ENCODE measurements at places on chromosomes 13 and 19.

DNA sequence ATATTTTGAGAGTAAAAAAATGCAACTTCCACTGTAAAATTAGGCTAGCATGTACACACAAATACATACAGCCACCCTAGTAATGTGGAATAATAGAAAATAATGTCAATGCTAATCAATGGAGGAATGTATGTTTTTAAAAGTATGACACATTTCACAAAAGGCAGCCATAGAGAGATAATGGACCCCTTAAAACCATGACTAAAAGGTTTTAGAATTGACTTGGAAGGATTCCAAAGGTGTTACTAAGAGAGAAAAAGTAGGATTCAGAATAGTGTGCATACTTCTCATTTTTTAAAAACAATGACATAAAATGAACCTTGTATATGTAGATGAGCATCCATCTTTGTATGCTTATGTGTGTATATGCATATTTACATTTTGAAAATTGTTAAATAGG is 597.9 kb upstream of the PCDH9 start:
- no peak for DNase-seq

DNA sequence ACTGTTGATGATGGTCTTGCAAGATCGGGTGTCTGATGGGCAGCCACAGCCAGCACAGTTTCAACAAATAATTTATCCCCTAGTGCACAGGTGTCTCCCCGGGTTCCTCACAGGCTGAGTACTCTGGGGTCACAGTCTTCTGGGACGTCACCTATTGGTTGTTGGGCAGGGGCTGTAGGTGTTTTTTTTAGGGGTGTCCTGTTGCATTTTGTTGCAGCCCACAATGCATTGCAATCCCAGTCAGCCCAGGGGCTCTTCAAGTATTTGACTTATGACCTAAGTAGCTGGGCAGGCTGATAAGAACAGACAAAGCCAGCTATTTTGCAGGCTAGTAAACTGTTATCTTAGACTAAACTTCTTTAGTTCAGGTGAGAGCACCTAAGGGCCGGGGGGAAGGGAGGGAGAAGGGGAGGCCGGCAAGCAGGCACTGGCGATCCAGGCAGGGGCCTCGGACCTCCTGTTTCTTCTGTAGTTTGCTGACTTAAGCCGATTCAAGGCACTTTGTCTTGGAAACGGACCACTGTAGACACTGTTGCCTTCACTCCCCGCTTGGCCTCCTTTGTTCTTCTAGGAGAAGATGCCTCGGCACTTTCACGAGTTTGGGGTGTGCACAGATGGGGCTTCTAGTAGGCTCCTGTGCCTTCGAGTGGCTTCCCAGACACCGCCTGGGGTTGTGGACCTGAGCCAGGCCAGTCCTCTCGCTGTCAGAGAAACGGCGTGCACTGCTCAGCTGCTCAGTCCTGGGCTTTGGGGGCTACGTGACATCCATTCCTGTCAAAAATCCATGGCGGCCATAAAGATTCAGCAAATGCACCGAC is 33.9 kb upstream of the GRTP1 start:
- DNase-seq, result no peak

- no peak for DNase-seq
Observed at GRCh38 chr19:15291089-15291488, 41.2 kb downstream of the BRD4 start.

DNA sequence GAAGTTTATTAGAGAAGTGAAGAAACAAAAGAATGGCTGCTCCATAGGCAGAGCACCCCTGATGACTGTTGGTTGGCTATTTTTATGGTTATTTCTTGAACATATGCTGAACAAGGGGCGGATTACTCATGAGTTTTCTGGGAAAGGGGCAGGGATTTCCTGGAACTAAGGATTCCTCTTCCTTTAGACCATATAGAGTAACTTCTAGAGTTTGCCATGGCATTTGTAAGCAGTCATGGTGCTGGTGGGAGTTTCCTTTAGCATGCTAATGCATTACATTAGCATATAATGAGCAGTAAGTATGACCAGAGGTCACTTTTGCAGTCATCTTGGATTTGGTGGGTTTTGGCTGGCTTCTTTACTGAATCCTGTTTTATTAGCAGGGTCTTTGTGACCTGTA is 38.7 kb upstream of the PCDH8 start:
- DNase-seq, result no peak

- DNase-seq, result peak; percentile 9
Observed at GRCh38 chr19:16836115-16837034, 7.2 kb downstream of the SIN3B start.

GRCh38 chr19:12782424-12783290 is 7.3 kb upstream of the HOOK2 start:
- DNase-seq, result peak; percentile 94
